ENCODE measurements at places on chromosomes 5 and 9. TPM values are rescaled to one million over a fixed set of nuclear protein-coding genes. Genes with fewer than 3 reads are reported as not detected.

The OMD gene
- total RNA-seq: 0.13 TPM

The ARID3C gene
- total RNA-seq: 8.8 TPM

The UGT3A1 gene
- total RNA-seq: 20.3 TPM

The SEC16A gene
- total RNA-seq: 71.8 TPM

The PNPLA7 gene
- total RNA-seq: 17.7 TPM
